ENCODE measurements at places on chromosomes 11 and 22.

- DNase-seq, result no peak
These were observed 561 bp downstream of the TRMT112 start for GRCh38 chr11:64316672-64317324.

DNA sequence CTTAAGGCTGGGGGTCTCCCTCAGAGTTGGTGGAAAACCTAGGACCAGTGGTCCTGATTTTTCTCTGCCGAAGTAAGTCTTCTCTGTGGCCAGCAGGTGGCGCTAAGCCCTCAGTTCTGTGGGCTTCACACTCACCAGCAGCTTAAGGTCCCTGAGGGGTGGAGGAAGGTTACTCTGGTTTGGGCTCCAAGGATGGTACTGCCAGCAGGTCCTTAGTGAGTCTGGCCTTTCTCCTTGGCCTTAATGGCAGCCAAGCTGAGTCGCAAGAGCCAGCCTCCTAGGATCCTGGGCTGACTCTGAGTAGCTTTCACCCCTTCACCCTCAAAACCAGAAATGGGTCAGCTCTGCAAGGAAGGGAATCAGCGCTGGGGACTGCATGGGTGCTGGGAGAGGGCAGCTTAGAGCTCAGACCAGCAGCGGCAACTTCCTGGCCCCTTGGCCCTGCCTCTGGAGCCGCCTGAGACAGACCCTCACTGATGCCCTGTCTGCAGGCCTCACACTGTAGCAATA is 4.4 kb downstream of the KCNJ11 start:
- DNase-seq, result peak; percentile 65

DNA sequence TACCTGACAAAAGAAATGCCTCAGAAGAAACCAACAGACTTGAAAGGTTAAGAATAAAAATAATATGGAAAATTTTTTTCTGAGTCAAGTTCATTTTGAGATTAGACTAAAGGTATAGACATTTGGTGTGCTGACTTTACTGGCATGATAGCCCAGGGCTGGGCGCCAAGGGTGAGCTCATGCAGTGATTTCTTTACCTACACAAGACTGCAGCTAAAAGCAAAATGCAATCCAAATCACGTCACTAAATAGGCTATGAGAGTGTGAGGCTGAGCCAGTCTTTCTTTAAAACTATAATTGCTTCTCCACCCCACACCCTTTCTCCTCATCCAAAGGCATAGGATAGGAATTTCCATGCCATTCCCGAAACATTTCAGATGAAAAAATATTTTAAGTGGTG is 196.5 kb downstream of the FAM76B start:
- DNase-seq, result peak; percentile 55

- no peak for DNase-seq
These were observed 311.0 kb downstream of the SBF2 start for GRCh38 chr11:9982796-9983579.

DNA sequence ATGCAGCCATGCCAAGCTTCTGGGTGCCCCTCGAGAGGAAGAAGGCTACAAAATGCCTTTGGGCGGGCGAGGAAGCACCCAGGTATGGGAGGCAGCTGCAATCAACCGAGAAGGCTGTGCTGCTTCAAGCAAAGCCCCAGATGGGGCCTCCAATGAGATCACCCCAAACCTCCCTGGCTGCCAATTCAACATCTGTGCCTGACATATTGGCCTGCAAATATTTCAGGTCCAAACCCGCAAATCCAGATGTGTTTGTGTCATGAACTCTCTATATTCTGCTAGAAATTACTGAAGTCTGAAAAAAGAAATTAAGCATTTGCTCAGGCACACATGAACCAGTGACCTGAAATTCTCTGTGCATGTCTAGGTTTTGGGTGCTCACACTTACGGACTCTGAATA is 78.8 kb upstream of the RCN1 start:
- no peak for DNase-seq

DNA sequence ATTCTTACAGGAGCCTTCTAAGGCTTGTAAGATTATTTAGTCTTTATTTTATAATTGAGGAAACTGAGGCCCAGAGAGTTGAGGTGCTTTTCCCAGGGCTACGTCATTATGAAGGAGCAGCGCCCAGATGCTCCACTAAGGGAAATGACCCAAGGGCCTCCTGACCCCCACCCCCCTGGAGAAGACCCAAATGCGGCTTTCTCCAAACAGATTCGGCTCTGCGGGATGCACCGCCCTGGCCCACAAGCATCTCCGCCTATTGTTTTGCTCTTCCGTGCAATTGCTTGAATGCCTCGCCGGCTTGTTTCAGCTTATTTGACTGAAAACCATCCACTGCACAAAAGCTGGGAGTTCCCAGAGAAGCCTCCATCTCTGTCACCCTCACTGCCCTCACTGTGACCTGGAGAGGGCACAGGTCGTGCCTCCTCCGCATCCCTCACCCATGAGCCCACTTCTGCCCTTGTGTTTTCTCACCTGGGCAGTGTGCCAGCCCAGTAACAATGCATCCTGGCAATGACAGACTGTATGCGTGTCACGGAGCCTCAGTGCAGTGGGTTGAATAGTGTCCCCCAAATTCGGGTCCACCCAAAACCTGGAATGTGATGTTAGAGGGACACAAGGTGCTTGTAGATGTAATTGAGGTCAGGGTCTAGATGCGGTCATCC is 790.2 kb downstream of the TBC1D22A start:
- no peak for DNase-seq

DNA sequence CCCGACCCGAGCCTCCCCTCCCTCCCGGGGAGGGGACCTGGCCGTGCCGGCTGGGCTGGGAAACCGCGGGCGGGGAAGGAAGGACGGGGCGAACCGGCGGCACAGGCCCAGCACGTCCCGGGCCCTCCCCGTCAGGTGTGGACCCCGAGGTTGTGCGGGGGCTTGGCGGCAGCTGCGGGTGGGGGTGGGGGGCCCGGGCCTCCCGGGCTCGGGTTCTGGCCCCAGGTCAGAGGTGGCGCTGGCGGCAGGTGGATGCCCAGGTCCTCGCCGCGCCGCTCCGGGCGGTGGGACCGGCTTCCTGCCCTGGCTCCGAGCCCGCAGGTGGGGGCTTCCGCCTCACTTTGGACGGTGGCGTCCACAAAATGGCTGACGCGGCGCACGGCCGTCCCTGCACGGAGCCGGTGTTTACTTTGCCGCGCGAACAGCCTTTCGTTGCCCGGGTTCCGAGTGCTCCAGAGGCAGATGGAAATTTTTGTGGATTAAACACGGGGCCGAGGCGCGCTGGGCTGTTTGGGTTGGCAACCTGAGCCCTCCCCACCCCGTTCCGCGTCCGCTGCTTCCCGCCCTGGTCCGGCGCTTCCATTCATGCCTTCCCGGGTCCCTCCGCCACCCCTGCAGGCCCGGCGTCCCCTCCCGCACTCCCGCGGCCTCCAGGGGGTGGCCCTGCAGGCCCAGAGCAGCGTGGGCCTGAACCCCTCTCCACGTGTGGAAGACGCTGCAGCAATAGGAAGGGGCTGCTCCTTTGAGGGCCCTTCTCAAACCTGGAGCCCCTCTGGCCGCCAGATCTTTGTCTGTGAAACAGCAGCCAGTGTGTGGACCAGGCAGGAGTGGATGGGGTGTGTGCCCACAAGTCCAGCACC is 92.0 kb upstream of the KCNQ1OT1 start:
- DNase-seq, result no peak

All from posterior cingulate gyrus (tissue), 11 donors.